NCI-H2081 (cell line): ENCODE measurements at places on chromosomes 3 and 15.
A peak's percentile ranks its signal among the peaks of the same experiment; 100 is the strongest.

DNA sequence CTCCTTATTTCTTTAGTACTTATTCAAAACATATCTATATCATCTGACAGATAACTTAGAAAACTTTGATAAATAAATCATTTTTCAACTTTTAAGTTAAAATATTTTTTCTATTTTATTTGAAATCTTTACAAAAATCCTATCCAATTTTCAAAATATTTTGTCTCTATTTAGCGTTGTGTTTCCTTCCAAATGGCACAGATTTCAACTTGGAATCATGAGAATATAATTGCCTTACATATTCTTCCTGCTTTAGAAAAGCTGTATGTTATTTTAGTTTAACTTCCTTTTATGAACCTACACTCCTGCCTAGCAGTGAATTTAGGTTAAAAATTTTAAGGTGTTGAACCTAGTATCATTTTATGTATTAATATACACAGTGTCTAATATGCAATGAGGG lies 38.2 kb downstream of the BCHE start:
- DNase-seq: no peak

- DNase-seq: no peak
Measured at GRCh38 chr3:189278221-189278620, 106.5 kb downstream of the TPRG1 start.

DNA sequence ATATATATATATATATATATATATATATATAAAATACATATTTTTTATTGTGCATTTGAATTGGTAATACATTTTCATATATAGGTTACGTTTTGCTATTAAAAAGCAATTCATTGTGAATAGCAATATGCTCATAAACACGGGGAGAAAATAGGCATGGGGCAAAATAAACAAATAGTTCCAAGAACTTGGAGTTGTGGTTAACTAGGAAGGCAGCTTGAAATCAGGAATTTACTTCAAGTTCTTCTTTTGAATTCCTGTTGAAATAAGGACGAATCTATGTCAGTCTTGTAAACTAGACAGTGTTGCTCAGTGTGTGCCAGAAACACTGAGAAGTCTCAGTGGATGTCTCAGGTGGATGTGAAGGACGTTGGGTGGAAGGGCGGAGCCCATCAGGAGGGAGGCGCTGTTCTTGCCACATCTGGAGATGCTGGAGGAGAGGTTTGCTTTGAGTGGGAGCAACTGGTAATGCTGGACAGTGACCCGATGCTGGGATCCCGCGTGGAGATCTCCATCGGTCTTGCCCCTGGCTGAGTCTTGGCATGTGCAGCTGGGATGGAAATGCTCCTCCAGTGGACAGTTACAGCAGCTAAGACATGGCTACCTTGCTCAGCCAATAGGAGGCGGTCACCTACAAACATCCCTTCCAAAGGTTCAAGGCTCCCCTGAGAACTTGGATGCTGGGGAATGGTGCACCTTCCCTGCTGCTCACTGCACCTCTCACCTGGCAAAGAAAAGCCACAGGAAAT lies 2.5 kb downstream of the IL16 start:
- DNase-seq: no peak

- no peak for DNase-seq
Measured at GRCh38 chr3:24498796-24499195, 4.1 kb upstream of the THRB start.

DNA sequence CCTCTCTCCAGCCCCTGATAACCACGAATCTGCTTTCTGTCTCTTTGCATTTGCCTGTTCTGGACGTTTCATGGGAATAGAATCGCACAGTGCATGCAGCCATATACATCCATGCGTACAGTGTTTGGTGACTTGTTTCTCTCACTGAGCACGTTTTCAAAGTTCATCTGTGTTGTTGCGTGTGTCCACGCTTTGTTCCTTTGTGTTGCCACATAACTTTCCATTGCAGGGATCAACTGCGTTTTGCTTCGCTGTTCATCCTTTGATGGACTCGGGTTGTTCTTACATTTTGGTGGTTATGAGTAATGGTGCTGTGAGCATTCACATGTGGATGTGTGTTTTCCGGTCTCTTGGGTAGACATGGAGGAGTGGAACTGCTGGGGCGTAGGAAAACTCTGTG lies 56.4 kb upstream of the TAMM41 start:
- no peak for DNase-seq

DNA sequence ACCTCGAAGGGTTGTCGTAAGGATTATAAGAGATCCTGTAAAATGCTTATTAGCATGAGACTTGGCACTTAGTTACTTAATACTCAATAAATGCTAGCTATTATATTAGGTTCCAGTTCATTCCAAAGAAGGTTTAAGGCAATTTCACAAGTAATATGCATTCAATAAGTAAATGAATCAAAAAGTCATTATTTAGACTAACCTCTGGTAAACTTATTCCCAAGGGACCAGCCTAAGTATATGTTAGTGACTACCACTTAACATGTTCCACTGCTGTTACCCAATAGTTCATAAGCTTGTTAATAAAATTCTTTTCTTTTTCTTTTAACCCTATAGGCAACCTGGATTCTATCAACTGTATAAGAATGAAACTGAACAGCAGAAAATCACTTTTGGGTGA lies 5.1 kb downstream of the PDCD10 start:
- no peak for DNase-seq

GRCh38 chr15:55526559-55527036 lies 18.6 kb upstream of the DNAAF4 start:
- DNase-seq: no peak

GRCh38 chr3:60920519-60920918 lies 330.7 kb downstream of the FHIT start:
- no peak for DNase-seq

DNA sequence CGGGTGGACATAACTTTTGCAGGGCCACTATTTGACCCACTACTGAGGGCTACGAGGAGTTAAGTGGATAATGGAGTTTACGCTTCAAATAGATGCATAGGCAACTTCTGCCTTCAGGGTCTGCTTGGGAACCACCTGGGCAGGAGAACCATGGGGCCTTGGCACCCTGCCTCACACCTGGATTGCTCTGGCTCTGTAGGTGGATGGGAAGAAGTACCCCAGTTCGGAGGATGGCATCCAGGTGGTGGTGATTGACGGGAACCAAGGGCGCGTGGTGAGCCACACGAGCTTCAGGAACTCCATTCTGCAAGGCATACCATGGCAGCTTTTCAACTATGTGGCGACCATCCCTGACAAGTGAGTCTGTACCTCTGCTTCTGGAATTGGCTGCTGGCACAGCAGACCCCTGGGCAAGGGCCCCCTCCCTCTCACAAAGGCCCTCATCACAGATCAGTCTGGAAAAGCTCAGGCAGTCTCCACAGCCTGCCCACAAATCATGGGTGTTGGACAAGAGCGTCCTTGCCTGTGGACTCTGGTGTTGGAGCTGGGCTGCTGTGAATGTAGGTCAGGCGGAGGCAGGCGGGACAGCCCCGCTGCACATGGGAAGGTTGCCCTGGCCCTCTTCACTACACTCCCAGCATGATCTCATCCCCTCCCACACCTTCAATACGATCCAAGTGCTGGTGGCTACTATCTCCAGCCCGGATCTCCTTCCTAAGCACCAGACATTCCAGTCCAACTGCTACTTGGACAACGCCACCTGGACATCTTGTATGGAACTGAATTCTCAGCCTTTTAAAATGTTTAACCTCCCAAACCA lies 46.7 kb downstream of the MESD start:
- no peak for DNase-seq

GRCh38 chr3:69540706-69541581 lies 155.1 kb upstream of the FRMD4B start:
- DNase-seq: no peak

DNA sequence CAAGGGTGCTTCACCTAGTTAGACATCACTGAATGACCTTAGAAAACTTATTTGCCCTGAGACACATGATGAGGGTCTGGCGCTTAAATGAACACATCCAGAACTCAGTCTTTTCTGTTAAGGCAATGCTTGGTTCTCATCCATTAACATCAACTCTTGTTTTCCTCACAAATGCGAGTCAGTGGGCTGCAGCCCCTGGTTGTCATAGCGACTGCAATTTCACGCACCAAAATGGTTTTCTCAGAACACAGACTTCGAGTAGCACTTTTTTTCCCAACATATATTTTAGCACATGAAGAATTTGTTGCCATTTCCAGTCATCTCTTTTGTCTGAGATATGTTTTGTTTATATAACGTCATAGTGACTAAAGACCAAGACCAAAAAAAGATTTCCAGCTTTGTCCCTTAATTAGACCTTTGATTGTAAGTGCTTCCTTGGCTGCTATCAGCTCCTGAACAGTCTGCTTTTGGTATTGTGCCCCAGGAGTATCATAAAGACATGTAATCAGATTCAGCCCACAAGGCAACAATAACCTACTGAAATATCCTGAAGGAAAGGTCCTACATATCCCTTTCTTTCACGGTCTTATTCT lies 68.5 kb downstream of the GPR176 start:
- no peak for DNase-seq

DNA sequence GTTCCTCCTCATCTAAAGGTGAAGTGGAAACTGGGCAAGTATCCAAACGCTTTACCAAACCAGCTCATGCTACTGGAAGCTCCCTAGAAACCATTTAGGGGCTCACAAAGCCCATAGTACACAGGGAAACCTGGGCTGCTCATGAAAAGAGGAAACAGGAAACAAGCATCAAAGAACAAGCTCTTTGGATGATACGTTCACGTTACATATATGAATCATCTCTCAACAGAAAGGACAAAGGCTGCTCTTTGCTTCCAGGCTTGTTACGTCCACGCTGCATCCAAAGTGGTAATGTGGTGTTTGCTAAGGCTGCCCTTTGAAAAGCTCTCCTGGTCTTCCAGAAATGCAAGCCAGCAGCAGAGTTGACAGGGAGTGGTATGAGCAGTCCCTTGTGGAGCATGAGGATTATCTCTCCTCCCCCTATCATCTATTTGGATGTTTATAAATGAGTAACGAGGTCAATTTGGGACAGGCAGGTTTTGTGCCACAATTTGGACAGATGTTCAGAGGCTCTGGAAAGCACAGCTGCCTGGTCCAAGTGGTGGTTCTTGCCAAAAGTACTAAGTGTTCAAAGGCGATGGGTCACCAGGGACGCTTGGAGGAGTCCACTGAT lies 98.0 kb upstream of the RORA start:
- DNase-seq: peak; percentile 78

DNA sequence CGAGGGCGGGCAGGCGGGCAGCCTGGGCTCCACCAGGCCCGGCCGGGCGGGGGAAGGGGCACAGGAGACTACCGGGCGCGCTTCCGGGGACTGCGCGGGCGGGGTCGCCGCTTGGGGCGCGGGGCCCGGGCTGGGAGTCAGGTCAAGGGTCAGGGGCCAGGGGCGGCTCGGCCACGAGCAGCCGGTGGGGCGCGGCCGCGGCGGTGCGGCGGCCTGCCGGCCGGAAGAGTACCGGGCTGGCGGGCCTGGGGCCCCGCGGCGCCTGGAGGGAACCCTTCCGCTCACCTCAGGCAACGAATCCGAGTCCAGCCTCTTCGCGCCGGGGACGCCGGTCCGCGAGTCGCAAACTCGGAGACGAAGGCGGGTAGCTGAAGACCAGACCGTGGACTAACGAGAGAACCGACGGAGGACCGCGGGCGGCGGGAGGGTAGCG lies 225 bp downstream of the RHOA start:
- no peak for DNase-seq

- DNase-seq: no peak
Measured at GRCh38 chr15:42053010-42053409, 32.2 kb upstream of the PLA2G4E start.

- no peak for DNase-seq
Measured at GRCh38 chr3:55402886-55403609, 84.1 kb downstream of the WNT5A start.

- DNase-seq: no peak
Measured at GRCh38 chr15:89662893-89663626, 7.8 kb upstream of the KIF7 start.

DNA sequence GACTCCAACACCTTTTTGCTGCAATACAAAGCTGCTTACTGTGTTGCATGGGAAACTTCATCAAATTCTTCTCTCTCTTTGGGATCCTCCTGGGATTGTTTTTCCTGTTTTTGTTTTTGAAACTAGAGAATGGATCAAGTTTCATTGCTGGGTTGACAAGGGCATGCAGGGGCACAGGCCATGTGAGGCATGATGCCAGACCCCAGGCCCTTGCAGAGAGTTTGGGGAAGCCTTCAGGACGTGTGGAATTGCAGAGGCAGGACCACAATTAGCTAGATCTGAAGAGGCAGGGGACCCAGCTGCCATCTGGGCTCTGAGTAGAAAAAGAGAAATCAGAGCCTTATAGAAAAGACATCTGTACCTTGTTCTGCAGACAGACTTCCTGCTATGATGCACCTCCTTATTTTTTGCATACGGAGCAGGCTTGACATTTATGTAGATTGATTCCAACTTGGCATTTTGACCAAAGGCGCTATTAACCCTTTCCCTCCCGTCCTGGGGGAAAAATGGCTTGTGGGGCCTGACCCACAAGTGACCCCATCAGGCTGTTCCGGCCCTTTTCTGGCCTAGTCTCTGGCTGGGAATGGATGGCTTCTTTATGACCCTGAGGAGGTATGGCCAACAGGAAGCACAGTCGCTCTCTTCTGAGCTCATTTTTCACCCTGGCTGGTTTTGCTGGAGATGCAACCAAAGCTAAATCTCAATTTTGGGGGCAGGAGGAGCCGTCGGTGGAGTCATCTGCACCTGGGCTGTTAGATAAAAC lies 44.3 kb upstream of the CHRNB4 start:
- DNase-seq: no peak

DNA sequence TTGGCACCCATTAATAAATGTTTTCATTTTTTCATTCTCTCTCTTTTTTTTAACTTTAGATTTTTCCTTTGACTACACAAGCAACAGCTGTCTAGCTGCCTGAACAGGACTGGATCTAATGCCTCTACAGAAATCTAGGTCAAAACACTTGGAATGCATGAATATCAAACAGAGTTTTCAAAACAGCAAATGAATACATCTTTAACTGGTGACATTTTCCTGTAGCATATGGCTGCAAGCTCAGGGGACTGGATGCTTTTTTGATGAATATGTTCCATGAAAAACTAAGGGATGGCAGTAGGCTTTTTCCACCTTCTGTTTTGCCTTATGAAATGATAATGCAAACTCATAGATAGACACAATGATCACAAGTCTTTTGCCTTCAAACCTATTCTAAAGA lies 661.7 kb downstream of the MCTP2 start:
- DNase-seq: no peak

DNA sequence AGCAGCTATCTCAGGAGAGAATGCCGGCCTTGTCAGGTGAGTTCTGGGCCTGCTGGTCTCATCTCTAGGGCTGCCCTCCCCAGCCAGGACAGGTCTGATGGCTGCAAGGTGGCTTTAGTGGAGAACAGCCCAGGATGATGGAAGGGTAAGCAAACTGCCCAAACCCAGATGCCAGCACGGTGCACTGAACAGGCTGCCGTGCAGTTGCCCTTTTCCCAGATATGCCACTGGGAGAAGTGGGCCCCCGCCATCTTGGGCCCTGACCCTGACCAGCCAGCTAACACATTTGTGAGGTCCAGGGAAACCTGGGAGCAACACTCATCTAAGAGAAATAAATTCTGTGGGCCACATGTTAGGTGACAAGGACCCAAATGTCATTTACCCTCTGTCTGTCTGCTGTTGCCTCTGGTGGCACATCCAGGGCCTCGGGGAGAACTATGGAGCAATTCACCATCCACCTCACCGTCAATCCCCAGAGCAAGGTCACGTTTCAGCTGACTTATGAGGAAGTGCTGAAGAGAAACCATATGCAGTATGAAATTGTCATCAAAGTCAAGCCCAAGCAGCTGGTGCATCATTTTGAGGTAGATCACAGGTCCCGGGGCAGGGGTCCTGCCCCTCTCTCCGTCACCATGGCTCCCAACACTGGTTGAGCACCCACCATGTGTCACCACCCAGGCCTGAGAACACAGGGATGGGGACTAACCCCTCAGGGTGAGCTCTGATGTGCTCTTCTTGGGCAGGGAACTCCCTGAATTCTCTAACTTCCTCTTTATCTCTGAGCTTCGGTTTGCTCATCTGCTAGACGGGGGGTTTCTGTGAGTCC lies 1.8 kb downstream of the ITIH1 start:
- DNase-seq: no peak
